Activated T-cell treated with anti-CD3 and anti-CD28 coated beads for 1 hour (primary cell): ENCODE measurements at places on chromosomes 12 and 14.
A peak's percentile ranks its signal among the peaks of the same experiment; 100 is the strongest.

- peak; percentile 27 for DNase-seq
Observed at GRCh38 chr12:120534703-120535655, 823 bp downstream of the RNF10 start.

DNA sequence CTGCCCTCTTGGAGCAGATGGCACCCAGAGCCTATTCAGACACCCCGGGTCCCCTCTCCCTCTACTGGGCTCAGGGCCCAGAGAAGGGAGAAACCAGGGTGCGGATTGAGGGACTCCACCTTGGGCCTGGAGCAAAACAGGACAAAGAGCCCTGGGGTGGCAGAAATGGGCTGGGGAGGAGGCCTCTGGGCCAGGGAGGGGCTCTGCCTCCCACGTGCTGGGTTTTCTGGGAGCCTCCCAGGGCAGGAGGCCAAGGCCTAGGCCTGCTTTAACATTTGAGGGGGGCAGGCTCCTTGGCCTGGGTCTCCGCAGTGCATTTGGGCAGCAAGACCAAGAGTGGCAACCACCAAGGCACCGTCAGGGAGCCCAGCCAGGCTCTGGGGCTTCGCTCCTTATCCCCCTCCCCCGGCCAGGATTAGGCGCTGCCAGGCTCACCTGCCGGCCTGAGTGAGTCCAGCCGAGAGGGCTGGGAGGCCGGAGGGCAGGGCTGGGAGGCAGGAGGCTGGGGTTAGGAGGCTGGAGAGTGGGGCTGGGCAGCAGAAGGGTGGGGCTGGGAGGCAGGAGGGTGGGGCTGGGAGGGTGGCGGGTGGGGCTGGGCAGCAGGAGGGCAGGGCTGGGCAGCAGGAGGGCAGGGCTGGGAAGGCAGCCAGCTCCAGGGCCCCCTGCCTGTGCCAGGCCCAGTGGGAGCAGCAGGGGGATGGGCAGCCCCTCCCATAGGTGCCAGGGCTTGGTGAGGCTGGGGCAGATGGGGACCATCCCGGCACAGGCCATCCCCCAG is 101.8 kb upstream of the EIF5 start:
- DNase-seq: no peak

DNA sequence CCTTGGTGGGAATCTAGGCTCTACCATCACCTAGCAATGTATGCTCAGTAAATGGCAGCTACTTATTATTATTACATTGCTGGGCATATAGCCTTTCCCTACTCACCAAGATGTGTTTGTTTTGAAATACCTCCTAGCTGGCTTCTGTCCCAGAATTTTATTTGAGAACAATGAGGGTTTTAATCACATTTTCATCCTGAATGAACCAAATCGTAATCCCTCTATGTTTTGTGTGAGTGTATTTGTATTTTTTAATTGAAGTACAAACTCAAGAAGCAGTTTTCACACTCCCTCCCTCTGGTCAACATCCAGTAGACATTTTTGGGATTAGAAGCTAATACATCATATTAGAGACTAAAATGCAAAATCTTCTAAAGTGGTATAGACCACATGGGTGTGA is 7.6 kb downstream of the SLC7A8 start:
- DNase-seq: no peak

- no peak for DNase-seq
Observed at GRCh38 chr14:104464907-104465306, 114.7 kb upstream of the C14orf180 start.

DNA sequence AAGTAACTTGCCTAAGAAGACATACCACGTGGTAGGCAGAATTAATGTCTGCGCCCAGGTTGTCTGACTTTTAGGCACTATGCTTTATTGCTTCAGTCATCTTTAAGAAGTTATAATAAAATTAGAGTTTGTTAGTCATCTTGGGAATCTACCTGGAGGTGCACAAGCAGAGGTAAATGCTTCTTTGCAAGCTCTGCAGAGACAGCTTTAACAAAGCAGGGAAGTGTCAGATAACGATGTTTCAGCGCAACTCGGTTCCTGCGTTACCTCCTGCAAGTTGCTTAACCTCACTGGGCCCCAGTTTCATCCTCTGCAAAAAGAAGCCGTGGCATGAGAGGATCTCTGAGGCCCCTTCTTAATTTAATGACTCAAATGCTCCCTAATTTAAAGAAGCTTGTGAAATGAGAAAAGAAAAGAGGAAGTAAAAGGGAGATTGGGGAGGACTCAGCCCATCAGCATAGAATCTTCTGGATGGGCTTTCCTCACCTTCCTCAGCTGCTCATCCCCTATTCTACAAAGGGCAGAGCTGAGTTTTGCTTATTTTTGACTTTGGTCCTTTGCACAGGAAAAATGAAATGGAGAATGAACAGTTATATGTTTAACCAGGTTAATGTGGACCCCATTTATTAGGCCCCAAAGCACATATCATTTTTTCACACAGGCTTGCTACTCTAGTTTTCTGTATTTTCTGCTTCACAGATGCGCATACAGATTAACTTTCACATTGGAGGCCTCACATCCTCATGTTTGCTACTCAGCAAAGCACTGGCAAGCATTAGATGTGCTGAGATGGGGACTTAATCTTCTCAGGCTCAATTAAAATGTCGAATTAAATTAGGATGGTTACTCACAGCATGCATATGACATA is 5.1 kb downstream of the ARHGDIB start:
- no peak for DNase-seq

DNA sequence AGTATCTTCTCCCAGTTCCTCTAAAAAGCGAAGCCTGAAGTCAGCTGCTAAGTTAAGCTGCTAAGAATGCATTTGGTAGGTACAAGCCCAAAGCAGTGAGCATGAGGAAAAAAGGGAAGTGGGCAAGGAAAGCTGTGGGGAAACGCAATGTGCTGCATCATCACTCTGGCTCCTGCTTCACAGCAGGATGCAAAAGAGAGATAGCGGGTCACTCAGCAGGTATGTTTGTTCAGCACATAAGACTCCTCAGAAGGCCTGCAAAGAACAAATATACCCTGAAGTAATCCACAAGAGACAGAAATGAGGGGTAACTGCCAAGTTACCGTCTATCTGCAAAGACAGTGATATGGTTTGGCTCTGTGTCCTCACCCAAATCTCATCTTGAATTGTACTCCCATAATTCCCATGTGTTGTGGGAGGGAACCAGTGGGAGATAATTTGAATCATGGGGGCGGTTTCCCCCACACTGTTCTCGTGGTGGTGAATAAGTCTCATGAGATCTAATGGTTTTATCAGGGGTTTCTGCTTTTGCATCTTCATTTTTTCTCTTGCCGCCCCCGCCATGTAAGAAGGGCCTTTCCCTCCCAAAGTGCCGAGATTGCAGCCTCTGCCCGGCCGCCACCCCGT is 127.4 kb upstream of the EGLN3 start:
- DNase-seq: no peak

DNA sequence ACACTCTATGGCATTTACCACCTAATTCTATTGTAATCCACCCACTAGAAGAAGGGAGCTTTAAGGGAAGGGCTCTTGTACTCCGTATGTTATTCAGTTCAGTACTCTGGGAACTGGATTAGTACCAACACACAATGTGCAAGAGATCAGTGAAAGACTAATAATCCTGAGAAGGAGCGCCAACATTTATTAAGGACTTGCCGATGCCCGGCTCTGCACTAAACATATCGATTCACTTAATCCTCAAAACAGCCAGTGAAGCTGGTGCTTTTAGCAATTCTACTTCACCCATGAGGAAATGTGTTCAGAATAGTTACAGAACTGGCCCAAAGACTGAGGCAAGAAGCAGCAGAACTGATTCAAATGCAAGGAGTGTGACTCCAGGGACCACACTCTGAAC is 80.9 kb downstream of the RPS6KA5 start:
- DNase-seq: no peak

DNA sequence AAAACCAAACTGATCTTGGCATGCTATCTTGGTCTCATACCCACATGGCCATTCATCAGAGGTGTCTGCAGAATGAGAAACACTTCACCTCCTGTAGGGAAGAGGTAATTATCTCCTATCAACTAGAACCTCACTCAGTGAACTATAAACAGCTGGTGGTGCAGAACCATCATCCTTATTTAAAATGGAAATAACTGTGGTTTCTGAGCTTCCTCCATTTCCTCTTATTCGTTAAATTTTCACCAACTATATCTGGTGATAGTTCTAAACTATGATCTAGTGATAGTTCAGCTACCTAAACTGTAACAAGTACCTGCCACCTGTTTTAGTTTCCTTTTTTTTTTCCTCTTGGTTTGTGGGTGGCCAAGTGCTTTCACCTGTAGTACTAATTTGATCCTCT is 218.5 kb downstream of the FUT8 start:
- no peak for DNase-seq

GRCh38 chr12:102326982-102327381 is 129.3 kb upstream of the PMCH start:
- DNase-seq: no peak

GRCh38 chr12:46470975-46471374 is 98.4 kb upstream of the SLC38A2 start:
- DNase-seq: no peak

DNA sequence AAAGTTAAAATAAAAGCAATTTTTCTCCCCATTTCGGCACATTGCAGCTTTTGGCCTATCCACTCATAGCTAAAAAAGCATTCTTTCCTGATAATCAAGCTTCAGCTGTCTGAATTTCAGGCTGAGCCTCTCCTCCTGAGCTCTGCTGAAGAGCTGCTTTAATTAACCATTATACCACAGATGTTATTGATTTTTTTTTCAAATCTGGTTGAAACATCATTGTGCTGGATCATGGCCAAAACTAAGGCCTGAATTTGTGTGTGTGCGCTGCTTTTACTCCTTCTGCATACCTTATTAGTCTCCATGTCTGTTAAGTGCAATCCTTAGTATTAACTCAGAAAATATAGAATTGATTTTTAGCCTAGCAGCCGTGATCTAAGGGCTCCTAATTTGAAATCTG is 52.3 kb downstream of the MBIP start:
- DNase-seq: no peak

GRCh38 chr12:131919366-131920156 is 9.5 kb upstream of the PUS1 start:
- no peak for DNase-seq

DNA sequence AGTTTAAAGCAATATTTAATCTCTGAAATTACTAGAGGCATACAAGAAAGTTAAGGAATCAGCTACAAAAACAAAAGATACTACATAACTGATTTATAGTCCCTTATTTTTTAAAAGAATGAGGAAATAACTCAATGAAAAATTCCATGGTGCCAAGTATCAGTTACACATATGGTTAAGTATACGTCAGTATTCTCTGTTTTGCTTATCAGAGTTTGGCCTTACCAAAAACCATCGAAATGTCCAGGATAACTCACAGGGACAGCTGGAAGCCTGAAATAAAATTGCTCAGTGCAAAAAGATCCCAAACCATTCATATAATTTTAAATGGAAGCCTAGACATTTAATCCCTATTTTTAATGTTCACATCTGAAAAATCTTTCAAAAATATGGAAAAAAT is 3.6 kb downstream of the CFL2 start:
- no peak for DNase-seq

DNA sequence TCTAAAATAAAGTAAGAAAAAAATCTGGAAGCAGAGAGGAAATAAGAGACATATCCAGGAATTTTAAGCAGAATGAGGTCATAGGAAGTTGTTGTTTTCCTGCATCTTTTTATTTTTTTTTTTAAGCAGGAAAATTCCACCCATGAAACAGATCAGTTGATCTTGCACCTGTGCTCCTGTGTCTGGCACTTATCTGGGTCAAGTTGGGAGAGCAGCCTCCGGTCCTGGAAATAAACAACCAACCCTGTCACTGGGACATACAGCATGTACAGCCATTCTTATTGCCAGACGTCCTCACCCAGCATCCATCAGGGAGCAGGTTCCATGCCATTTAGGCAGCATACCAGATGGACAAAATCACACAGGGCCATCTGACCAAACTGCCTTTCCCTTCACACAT is 266.0 kb upstream of the BTG1 start:
- no peak for DNase-seq

DNA sequence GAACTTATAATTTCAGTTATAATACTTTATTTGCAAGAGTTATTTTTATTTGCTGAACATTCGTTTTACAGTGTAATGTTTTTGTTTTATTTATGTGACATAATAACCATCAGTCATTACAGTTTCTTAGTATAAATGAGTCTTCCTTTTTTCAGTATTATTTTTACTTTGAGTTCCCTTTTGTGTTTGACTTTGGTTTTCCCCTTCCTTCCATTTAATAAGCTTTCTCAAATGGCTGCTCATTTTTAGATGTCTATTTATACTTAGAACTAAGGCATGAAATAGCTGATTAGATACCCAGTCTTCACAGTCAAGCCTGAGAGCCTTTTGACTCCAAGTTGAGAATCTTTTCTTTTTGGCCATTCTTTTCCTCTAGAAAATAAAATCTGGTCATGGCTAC is 404.5 kb downstream of the LRFN5 start:
- no peak for DNase-seq

GRCh38 chr14:101065246-101065645 is 161.7 kb upstream of the RTL1 start:
- DNase-seq: no peak

DNA sequence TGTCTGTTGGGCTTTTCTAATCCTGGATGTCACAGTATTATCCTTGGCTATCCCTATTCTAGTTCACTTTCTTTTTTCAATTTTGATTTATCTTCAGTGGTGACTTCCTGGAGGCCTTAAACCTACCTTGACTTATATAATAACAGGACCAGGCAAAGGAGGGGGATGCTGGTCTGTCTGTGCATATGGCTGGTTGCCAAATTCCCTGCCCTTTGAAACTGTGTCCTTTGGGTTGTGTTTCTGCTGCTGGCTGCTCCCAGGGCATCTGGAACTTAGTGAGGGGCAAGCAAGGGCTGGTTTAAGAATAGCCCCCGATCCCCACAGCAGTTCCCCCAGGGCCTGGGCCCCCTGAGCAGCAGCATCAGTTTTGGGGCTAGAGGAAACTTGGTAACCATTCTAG is 96.0 kb upstream of the MAX start:
- no peak for DNase-seq

DNA sequence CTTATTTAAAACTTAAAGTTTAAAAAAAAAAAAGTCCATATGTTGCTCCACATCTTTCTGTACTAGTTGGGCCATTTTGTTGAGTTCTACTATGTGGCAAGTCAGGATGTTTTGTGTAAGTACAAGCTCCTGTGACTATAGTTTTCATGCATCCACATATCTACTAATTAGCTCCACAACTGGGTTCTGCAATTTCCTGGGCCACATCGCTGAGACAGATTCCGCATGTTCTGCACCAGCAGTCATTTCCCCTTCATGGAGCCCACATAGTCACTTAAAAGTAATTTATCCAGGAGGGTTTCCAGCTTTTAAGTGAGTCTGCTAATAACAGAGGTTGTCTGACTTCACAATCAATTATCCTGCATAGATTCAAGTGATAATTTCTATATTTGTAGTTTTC is 461.4 kb downstream of the ZFP36L1 start:
- DNase-seq: no peak
